ENCODE measurements at places on chromosomes 12 and 14.

GRCh38 chr14:43877351-43877960 lies 629.6 kb downstream of the FSCB start:
- no peak for DNase-seq

GRCh38 chr14:97995038-97995437 lies 1197.9 kb downstream of the VRK1 start:
- no peak for DNase-seq

- no peak for DNase-seq
Measured at GRCh38 chr12:29242921-29243431, 93.9 kb downstream of the FAR2 start.

DNA sequence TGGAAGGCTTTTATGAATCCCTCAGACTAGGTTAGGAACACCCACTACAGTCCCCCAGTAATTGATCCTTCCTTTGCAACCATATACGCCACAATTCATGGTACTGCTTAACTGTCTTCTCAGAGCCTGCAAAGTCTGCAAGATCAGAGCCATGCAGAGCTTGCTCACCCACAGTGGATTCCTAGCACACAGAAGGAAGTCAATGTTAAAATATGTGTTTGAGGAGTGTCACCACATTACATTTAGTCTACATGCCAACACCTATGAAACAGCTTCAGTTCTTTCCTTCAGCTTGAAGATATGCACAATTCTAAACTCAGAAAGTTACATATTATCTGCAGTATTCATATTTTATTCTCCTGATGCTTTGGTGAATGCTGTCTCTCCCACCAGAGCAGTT lies 138.5 kb downstream of the NDUFA12 start:
- DNase-seq, result no peak

DNA sequence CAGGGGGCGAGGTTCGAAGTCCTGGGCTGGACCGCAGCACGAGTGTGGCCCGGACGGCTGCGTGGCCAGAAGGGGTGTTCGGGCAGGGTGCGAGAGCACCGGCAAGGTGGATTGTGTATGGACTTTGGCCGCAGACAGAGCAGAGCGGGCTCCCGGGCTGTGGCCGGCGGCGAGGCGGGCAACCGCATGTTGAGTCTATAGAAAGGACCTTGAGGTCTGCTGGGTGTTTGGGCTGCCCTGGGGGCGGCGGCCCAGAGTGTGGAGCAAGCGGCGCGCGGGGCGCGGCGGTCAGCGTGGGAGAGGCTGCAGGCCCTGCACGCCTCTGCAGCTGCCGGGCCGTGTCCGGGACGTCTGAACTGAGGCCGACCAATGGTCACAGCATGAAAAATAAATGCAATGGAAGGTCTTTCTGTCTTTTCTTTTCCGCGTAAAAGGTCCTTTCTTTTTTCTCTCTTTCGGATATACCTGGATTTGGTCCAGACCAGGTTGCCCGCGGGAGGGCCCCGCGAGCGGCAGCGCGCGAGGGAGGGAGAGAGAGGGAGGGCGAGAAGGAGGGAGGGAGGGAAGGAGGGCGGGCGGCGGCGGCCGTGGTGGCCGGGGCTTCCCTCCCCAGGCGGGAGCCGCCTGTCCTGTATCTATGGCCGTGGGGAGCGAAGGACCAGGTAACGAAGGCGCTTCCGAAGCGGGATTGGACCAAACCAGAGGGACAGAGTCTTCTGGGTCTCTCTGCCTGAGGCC lies 5.5 kb upstream of the HOXC9 start:
- DNase-seq, result no peak

DNA sequence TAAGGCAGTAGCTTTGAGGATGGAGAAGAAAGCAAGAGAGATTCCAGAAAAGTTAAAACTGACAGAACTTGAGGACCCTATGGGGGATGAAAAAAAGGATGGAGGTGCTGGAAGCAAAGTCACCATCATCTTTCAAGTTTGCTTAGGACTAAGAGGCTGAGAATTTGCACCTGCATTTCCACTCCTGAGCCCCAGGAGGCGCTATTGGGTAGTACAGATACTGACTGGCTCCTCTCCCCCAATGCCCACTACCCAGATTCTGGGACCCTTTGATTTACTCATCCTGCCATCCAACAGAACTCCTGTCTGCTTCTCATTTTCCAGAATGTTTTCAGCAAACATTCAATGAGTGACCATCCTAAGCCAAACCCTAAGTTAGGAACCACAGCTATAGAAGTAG lies 34.0 kb upstream of the CMKLR1 start:
- no peak for DNase-seq

- no peak for DNase-seq
Measured at GRCh38 chr14:94126800-94127199, 2.6 kb downstream of the IFI27L2 start.
